ENCODE measurements at places on chromosomes 16 and 17. TPM values are rescaled to one million over a fixed set of nuclear protein-coding genes. Genes with fewer than 3 reads are reported as not detected.

Gene HS3ST3A1
- polyA plus RNA-seq = 8.8 TPM

- H3K36me3 ChIP-seq = no peaks in the 10 kb centered on the region
- peaks cover 20% of the 10 kb centered on the region for H3K4me1 ChIP-seq
- H3K4me3 ChIP-seq = peak overlapping the region; percentile 62
Observed at GRCh38 chr16:53055541-53056391, 975 bp downstream of the CHD9 start.

DNA sequence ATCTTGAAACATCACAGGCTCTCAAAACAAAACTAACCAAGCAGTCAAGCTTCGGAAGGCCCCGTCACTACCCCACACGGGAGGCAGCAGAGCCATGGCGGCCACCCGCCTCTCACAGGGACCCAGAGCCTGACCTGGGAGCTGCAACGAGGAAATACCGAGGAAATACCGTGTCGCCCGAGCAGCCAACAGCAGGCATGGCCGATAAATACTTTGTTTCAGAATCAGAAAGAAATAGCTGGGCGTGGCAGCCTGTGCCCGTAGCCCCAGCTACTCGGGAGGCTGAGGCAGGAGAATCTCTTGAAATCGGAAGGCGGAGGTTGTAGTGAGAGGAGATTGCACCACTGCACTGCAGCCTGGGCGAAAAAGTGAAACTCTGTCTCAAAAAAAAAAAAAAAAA, 6.9 kb downstream of the LMF1 start:
- no peaks in the 10 kb centered on the region for H3K27me3 ChIP-seq
- no peak for DNase-seq
- peaks cover 12% of the 10 kb centered on the region for H3K36me3 ChIP-seq
- H3K4me1 ChIP-seq = no peaks in the 10 kb centered on the region
- no peak overlapping the region for H3K27ac ChIP-seq

GRCh38 chr17:48006936-48007709, 30.5 kb downstream of the COPZ2 start:
- H3K4me3 ChIP-seq = no peak overlapping the region
- DNase-seq = no peak
- H3K27ac ChIP-seq = no peak overlapping the region
- H3K4me1 ChIP-seq = peaks cover 13% of the 10 kb centered on the region

- DNase-seq = no peak
- H3K27ac ChIP-seq = no peak overlapping the region
- no peaks in the 10 kb centered on the region for H3K36me3 ChIP-seq
- no peaks in the 10 kb centered on the region for H3K27me3 ChIP-seq
- no peaks in the 10 kb centered on the region for H3K4me1 ChIP-seq
Observed at GRCh38 chr16:76943921-76944320, 247.1 kb upstream of the MON1B start.

DNA sequence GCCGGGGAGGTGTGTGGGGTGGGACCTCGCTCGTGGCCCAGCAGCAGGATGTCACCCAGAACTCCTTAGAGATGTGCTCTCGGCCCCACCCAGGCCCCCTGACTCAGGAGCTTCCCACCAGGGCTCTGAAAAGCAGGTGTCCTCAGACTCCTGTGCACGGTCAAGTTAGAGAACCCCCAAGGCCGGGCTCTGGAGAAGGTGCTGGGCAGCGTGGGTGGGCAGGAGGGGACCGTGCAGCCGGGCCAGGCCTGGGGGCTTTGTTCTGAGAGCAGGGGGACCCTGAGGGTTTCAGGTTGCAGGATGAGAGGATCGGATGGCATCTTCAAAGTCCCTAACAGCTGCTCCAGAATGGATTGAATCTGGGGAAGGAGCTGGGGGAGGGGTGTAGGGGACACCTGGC, 164.4 kb upstream of the CIBAR2 start:
- peaks cover 4% of the 10 kb centered on the region for H3K4me1 ChIP-seq
- no peak overlapping the region for H3K27ac ChIP-seq
- DNase-seq = no peak
- H3K4me3 ChIP-seq = no peak overlapping the region
- H3K36me3 ChIP-seq = 0 out of 2 replicates have a peak, but pooled peaks cover 2% of the 10 kb centered on the region

- H3K36me3 ChIP-seq = no peaks in the 10 kb centered on the region
- no peaks in the 10 kb centered on the region for H3K27me3 ChIP-seq
- H3K4me1 ChIP-seq = peaks cover 9% of the 10 kb centered on the region
- peak; percentile 60 for DNase-seq
- no peak overlapping the region for H3K4me3 ChIP-seq
- no peak overlapping the region for H3K27ac ChIP-seq
Observed at GRCh38 chr16:56789360-56789759, 59.4 kb downstream of the NUP93 start.

DNA sequence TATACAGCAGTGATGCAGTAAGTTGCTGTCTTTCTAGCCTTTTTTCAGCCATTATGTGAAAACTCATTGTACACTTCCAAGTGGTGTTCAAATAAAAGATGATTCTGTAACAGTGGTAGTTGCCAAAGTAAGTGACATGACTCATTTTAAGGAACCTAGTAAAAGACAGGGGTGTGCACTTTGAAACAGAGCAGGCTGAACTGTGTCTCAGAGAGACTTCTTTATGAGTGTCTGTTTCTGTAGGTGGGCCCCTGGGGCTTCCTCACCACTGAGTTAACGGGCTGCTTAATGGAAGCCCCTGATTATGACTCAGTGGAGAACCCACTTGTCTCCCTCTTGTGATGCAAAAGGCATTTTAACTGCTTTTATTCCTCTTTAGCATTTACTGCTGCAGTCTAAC, 147.3 kb downstream of the PCTP start:
- H3K36me3 ChIP-seq = no peaks in the 10 kb centered on the region
- H3K27me3 ChIP-seq = no peaks in the 10 kb centered on the region
- no peak for DNase-seq
- H3K4me3 ChIP-seq = no peak overlapping the region
- no peaks in the 10 kb centered on the region for H3K4me1 ChIP-seq

- H3K36me3 ChIP-seq = no peaks in the 10 kb centered on the region
- no peak overlapping the region for H3K27ac ChIP-seq
- no peaks in the 10 kb centered on the region for H3K4me1 ChIP-seq
- H3K4me3 ChIP-seq = no peak overlapping the region
Observed at GRCh38 chr16:9597967-9598730, 506.7 kb downstream of the HAPSTR1 start.

DNA sequence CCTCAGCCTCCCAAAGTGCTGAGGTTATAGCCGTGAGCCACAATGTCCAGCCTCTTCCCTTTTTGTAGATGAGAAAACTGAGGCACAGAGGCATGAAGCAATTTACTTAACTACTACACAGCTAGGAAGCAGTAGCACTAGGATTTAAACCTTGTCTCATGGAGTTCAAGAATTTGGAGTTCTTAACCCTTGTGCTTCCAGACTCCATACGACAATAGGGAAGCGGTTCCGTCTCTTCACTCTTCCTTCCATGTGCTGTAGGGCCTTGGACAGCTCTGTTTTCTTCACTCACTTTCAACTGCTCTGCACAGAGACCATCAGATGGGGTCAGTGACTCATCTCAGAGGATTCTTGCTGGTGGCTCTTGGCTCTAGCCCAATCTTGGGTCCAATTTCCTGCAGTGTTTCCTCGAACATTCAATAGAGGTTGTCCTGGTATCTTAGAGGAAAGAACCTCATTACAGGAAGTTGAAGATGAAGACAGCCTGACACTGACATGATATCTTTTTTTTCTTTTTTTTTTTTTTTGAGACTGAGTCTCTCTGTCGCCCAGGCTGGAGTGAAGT, 19.3 kb downstream of the ITGAL start:
- peaks cover 3% of the 10 kb centered on the region for H3K4me1 ChIP-seq
- H3K36me3 ChIP-seq = no peaks in the 10 kb centered on the region
- no peak overlapping the region for H3K4me3 ChIP-seq
- H3K27ac ChIP-seq = no peak overlapping the region
- peak; percentile 83 for DNase-seq

GRCh38 chr16:85313526-85314301, 201.4 kb upstream of the CIBAR2 start:
- H3K4me1 ChIP-seq = peaks cover 14% of the 10 kb centered on the region
- H3K4me3 ChIP-seq = no peak overlapping the region
- H3K36me3 ChIP-seq = no peaks in the 10 kb centered on the region
- H3K27me3 ChIP-seq = no peaks in the 10 kb centered on the region
- no peak overlapping the region for H3K27ac ChIP-seq
